ENCODE measurements at places on chromosomes 11 and 22. TPM values are rescaled to one million over a fixed set of nuclear protein-coding genes. Genes with fewer than 3 reads are reported as not detected.

Gene FUT4
- 5.6 TPM for total RNA-seq

DNA sequence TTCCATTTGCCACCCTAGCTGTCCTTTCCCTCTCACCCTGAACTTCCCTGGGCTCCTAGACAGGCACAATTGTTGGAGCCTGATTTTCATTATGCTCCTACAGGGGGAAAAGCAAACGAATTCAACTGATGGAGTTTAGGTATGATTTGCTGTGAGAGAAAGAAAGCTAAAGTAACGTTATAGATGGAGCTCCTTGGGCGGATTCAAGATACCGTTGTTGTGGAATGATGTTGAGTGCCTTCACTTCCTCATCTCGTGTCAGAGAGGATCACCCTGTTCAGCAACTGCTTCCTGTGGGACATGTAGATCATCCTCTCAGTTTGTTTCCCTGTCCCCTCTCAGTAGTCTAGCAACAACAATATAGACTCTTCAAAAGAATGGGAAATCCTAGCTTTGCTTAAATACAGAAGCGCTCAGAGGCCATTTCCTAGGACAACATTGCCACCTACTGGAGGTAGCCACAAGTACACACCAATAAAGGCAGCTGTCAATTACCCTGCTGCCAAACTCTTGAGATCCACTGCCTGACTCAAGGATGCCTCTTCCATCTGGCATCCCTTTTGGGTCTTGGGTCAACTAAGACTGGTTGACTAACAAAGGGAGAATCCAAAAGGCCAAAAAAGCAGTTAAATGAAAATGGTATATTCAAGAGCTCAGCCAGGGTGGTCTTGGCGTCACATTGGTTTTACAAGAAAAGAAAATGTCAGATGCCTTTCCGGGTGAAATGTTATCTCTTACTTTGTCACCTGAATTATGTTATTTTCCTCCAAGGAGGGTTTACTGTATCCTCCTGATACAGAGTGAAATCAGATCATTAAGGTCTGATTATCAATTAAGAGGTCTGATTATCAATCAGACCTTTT lies 13.5 kb upstream of the DTX4 start:
- no peaks in the 10 kb centered on the region for H3K27me3 ChIP-seq
- H3K4me1 ChIP-seq, result no peaks in the 10 kb centered on the region
- no peak overlapping the region for H3K4me3 ChIP-seq

- no peak for DNase-seq
- no peaks in the 10 kb centered on the region for H3K36me3 ChIP-seq
- no peaks in the 10 kb centered on the region for H3K27me3 ChIP-seq
- H3K4me3 ChIP-seq, result no peak overlapping the region
- H3K4me1 ChIP-seq, result peaks cover 30% of the 10 kb centered on the region
Observed at GRCh38 chr22:35601743-35602615, 15.2 kb downstream of the MB start.

GRCh38 chr22:38845004-38845740 lies 1.3 kb upstream of the NPTXR start:
- no peak for DNase-seq
- no peaks in the 10 kb centered on the region for H3K4me1 ChIP-seq
- no peaks in the 10 kb centered on the region for H3K36me3 ChIP-seq
- no peaks in the 10 kb centered on the region for H3K27me3 ChIP-seq
- H3K4me3 ChIP-seq, result no peak overlapping the region

DNA sequence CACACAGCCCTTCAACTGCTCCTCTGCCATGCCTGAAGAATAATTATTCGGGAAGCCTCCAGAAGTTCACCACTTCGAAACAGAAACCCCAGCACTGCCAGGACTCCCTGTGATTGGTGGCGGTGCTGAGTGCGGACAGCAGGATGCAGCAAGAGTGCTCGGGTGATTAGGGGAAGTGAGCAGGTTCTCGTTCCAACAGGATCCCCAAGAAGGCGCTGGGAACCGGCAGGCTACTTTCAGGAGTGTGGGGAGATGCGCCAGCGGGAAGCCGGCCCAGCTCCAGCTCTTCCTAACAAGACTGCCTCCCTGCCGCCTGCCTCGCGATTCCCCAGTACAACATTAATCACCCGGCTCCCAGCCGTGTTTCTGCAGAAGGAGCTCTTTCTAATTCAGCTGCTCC lies 630.2 kb downstream of the BRD1 start:
- H3K4me3 ChIP-seq, result no peak overlapping the region
- DNase-seq, result peak; percentile 61
- no peaks in the 10 kb centered on the region for H3K27me3 ChIP-seq
- H3K27ac ChIP-seq, result no peak overlapping the region
- H3K4me1 ChIP-seq, result no peaks in the 10 kb centered on the region

DNA sequence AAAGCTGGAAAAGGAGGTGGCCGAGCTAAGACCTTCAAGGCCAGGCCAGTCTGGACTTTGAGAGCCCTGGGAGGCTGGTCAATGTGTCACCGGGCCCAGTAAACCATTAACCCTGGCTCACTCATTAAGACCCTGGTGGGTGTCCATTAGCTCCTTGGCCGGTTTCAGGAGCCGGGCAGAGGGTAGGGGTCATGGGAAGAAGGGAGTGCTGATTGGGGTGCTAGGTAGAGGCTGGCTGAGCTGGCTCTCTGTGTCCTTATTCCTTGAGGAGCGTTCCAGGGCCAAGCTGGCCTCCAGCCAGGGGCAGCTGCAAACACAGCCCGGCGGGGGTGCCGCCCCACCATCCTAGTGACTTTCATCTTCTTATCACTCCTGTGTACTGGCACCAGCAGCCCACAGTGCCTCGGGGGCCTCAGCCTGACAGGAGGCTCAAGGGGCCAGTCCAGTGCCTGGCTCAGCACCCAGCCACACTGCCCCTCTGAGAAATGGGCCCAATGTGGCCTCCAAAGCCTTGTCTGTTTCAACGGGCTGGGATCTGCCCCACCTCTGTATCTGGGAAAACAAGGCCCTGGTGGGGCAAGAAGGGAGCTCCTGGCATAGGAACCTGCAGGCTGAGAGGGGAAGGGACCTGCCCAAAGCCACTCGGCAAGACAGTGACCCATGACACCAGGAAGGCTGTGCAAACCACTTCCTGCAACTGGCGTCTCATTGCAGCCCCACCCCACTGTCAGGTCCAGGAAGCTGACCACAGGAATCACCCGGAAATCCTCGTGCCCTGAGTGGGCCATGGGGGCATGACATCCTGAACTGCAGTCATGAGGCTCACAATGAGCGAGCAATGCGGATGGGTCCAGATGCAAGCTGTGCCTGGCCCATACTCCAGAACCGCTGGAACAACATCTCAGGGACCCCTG lies 15.1 kb upstream of the RGL4 start:
- H3K27ac ChIP-seq, result no peak overlapping the region
- H3K36me3 ChIP-seq, result peaks cover 9% of the 10 kb centered on the region
- H3K4me1 ChIP-seq, result no peaks in the 10 kb centered on the region
- DNase-seq, result peak; percentile 65
- no peaks in the 10 kb centered on the region for H3K27me3 ChIP-seq
- no peak overlapping the region for H3K4me3 ChIP-seq

DNA sequence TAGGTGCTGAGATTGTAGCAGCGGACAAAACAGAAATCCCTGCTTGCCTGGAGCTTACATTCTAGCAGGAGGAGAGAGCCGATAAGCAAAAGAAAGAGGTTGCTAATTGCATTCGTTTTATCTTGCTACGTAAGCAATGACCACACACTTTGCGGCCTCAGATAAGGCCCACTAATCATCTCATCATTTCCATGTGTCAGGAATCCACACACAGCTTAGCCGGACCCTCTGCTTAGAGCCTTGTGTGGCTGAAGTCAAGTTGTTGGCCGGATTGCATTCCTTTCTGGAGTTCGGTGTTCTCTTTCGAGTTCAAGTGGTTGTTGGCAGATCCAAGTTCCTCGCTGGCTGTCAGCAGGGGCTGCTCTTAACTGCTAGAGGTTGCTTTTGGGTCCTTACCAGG lies 101.6 kb downstream of the CHST1 start:
- peaks cover 3% of the 10 kb centered on the region for H3K27me3 ChIP-seq
- no peaks in the 10 kb centered on the region for H3K36me3 ChIP-seq
- no peak overlapping the region for H3K4me3 ChIP-seq
- no peak overlapping the region for H3K27ac ChIP-seq

DNA sequence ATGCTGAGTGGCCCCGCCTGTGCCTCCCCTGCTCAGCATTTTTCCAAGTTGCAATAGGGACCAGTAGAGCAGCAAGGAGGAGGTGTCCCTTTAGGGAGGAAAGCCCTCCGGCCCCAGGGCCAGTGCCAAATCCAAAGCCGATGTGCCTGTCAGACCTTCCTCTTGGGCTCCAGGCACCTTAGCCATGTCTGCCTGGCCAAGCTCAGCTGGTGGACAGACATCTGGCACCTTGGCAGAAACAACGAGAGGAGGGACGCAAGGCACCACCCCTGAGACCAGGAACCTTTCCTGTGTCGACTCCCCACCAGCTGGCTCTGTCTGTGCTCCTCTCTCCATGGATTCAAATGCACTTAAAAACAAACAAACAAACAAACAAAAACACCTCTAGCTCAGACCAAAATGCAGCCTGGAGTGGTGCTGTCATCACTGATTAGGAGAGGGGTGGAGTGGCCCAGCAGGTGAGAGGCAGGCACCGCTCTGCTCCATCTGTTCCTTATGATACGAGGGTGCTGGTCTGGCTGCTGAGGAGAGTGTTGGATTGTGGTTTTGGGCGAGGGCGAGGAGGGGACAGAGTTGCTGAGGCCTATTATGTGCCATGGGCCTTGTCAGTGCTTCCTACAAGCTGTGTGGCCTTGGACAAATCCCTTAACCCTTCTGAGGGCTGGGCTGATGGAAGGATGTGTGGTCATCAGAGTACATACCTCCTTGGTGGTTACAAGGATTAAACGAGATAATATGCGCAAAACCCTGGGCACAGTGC lies 46.2 kb downstream of the TP53I11 start:
- DNase-seq, result no peak
- no peaks in the 10 kb centered on the region for H3K27me3 ChIP-seq
- no peak overlapping the region for H3K27ac ChIP-seq
- H3K4me3 ChIP-seq, result no peak overlapping the region

DNA sequence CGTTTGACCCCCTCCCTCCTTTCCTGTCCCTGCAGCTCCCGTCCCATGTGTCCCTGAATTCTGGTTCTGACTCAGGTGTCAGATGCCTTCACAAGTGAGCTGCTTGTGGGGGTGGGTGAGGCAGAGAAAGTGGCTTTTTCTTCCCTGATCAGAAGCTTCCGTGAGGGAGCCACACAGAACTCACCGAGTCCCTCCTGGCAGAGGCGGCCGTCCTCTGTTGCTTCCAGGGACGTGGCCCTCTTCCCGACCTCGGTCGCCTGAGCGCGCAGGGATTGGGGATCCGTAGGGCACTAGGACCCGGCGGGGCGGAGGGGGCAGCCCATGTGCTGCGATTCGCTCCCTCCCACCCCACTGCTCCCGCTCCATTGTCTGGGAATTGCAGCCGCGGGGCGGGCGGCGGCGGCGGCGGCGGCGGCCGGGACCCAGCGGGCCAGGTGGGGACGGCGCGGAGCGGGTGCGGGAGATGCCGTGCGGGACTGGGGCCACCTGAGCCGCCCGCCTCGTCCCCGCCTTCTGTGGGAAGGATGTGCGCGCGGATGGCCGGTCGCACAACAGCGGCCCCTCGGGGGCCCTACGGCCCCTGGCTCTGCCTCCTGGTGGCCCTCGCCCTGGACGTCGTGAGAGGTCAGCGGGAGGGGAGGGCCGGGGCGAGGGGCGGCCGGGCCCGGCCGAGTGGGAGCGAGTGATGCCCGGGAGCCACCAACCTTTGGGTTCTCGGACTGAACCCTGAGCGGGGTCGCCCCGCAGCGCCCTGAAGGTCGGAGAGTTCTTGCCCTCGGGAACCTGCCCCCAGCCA lies at the start of gene TMEM132A:
TSS of gene TMEM132A (plus strand) at position 351 of the 796 bp plus-strand sequence. CDS start at position 525, 174 bp downstream.
- no peaks in the 10 kb centered on the region for H3K4me1 ChIP-seq
- peak within 1 kb of the TSS; percentile 68 for H3K4me3 ChIP-seq
- no peak within 1 kb of the TSS for H3K27ac ChIP-seq

DNA sequence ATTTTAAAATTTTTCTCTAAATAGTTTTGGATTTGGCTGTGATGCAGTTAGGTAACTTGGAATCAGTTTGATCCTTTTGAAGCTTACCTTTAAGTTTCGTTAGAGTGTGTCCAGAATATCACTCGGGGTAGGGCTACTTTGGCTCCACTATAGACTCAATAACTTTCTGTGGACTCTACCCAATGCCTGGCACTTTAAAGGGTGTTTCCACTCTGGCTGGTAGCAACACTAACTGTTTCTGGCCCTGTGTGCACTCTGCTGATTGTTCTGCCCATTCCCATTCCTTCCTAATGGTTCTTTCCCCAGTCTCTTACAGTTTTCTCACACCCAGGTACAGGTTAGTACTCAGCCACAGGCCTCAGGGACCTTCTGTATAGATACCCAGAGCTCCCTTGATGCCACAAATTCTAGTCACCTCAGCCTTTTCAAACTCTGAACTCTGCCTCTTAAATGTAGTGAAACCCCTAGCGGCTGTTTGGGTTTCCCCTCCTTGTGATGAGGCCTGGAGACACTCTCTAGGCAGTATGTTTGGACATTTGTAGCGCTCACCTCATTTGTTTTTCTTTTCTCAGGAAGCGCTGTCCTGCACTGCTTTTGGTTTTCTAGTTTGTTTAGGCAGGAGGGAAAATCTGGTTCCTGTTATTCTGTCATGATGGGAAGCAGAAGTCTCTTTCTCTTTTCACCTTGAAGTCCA lies 16.8 kb downstream of the CUL5 start:
- no peak overlapping the region for H3K4me3 ChIP-seq
- peak overlapping the region; percentile 33 for H3K27ac ChIP-seq
- no peaks in the 10 kb centered on the region for H3K36me3 ChIP-seq
- no peak for DNase-seq
- H3K4me1 ChIP-seq, result peaks cover 30% of the 10 kb centered on the region

DNA sequence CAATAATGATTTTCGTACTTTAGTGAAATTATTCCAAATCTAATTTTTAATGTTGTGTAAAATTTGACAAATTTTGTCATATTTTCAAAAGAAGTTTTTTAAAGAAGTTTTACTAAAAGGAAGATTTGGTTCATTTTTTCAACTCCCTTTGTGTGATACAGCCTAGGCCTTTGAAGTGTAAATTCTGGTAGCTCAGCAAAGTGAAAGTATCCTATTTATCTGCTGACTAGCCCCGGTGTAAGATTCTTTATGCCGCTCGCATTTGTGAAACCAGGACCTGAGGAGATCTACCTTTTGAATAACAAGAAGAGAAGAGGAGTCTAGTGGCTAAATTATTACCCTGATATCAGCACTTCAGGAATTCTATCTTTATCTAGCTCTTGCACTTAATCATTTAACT lies 177.4 kb downstream of the JRKL start:
- H3K27me3 ChIP-seq, result no peaks in the 10 kb centered on the region
- no peaks in the 10 kb centered on the region for H3K36me3 ChIP-seq
- H3K4me1 ChIP-seq, result no peaks in the 10 kb centered on the region
- no peak overlapping the region for H3K27ac ChIP-seq
- H3K4me3 ChIP-seq, result no peak overlapping the region

- peak; percentile 100 for DNase-seq
- no peaks in the 10 kb centered on the region for H3K36me3 ChIP-seq
- no peaks in the 10 kb centered on the region for H3K27me3 ChIP-seq
Observed at GRCh38 chr22:36775964-36776669, at the start of gene IFT27. IFT27 (minus strand) TSS chr22:36776119; CDS start chr22:36775707, 412 bp downstream.
